ENCODE measurements at places on chromosomes 5 and 9. TPM values are rescaled to one million over a fixed set of nuclear protein-coding genes. Genes with fewer than 3 reads are reported as not detected.

The TLE4 gene
- polyA plus RNA-seq: 45.7 TPM

The PLPP7 gene
- not detected for polyA plus RNA-seq

The PPP1R26 gene
- polyA plus RNA-seq: 0.54 TPM

The TNFSF15 gene
- polyA plus RNA-seq: not detected

The PCDHGB3 gene
- polyA plus RNA-seq: not detected

The NIM1K gene
- polyA plus RNA-seq: 0.40 TPM

The ERAP2 gene
- 112 TPM for polyA plus RNA-seq

The FAM221B gene
- not detected for polyA plus RNA-seq

GRCh38 chr5:116864838-116865190, 290.2 kb upstream of the SEMA6A start:
- DNase-seq: no peak

GRCh38 chr5:59656351-59657254, 236.9 kb downstream of the PDE4D start:
- no peak for DNase-seq

GRCh38 chr5:61496860-61497259, 164.8 kb downstream of the ZSWIM6 start:
- no peak for DNase-seq

DNA sequence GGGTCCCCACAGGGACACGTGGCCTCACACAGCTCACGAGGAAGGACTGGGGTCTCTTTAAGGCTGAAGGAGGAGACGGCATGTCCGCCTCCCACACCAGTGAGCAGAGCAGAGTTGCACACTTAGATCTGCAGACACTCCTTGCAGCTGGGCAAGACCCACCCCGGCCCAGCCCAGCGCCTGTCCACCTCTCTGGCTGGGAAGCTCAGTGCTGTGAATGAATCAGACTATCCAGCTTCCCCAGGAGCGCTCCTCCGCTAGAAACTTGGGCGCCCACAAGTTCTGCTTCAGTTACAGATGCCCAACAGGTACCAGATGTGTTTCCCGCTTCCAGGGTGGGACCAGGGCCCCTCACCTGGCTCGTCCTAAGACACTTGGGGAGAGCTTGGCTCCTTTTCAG, 78.9 kb downstream of the NSUN2 start:
- DNase-seq: no peak

DNA sequence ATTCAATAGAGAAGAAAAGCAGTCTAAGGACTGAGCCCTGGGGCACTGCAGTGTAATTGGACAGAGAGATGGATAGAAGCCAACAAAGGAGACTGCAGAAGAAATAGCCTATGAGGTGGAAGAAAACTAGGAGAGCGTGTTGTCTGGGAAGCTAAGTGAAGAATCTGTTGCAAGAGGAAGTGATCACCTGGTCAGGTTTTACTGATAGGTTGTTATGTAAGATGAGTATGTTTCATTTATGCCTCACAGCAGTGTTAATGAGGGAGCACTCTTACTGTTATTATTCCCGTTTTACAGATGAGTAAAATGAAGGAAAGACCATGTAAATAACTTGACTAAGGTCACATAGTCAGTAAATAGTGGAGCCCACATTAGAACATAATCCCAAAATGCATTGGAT, 80.0 kb upstream of the GRHPR start:
- DNase-seq: no peak

- no peak for DNase-seq
Observed at GRCh38 chr9:21904776-21905175, 89.4 kb downstream of the CDKN2A start.

- DNase-seq: no peak
Observed at GRCh38 chr5:997001-997474, 11.6 kb upstream of the NKD2 start.

DNA sequence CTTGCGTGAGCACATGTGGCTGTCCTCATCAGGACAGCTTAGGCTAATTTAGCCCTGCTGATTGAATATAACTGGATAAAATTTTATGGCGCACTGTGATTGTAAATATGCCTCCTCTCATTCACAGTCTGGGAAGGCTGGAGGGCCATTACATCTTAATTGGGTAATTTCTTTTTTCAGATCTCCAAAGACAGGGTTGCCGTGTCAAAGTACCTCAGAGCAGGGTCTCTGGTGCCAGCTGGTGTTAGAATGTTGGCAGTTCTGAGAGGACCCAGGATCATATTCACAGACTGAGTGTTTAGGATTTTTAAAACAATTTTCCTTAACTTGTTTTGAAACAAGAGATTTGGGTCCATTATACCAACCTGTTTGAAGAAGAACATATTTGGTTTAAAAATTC, 455.7 kb upstream of the TLE4 start:
- no peak for DNase-seq

- DNase-seq: no peak
Observed at GRCh38 chr5:132176521-132176945, 51.1 kb downstream of the P4HA2 start.

GRCh38 chr5:20033881-20034280, 45.9 kb upstream of the CDH18 start:
- no peak for DNase-seq

DNA sequence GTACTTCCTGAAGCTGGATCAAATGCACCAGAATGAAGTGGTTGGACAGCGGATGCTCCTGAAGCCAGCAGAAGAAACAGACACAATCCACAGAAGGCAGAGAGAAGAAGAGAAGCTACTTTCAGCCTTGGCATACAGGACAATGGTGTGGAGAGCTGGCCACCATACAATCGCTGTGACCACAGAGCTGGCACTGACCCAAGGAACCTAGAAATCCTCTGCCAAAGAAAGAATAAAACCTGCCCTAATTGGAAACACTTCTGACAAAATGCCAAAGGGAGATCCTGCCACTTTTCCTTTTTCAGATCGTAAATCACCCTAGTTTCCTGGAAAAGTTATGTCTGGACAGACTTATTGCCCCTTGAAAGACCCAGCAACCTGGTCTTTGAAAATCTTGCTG, 77.8 kb downstream of the BAAT start:
- no peak for DNase-seq

GRCh38 chr5:10595293-10595671, 31.4 kb downstream of the ANKRD33B start:
- no peak for DNase-seq

GRCh38 chr9:134826336-134827285, 54.0 kb upstream of the FCN2 start:
- no peak for DNase-seq

GRCh38 chr5:127297348-127298035, 6.9 kb downstream of the MEGF10 start:
- no peak for DNase-seq

DNA sequence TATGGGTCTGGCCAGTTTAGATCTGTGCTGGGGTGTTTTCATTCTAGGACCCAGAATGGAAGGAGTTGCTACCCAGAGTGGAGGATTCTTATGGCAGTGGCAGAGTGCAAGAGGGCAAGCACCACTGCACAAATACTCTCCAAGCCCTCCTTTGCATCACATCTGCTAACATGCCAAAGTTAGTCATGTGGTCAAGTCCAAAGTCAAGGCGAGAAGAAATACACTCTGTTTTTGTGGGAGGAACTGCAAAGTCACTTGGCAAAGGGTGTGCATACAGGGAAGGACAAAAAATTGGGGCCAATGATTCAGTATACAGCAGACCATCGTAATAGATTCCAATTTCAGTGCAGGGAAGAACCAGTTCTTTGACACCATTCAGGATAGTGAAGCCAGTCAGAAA, 43.9 kb upstream of the HMGCS1 start:
- DNase-seq: no peak

- no peak for DNase-seq
Observed at GRCh38 chr5:127321465-127321864, 30.9 kb downstream of the MEGF10 start.

DNA sequence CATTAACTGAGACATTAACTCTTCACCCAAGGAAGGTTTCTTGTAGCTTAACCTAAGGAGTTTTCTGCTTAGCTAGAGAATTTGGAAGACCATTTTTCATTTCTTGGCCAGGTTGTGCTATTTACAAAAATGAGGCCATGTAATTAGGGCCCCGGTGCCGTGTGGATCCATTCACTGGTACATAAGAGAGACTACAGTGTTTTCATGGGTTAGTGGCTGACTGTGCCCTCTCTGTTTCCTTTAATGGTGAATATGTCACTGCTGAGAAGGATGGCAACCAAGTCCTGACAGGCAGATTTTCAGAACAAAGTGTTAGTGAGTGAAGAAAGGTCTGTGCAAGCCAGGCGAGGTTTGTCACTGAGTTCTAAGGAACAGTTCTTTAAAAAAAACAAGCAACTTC, 15.4 kb downstream of the MEGF10 start:
- DNase-seq: no peak

DNA sequence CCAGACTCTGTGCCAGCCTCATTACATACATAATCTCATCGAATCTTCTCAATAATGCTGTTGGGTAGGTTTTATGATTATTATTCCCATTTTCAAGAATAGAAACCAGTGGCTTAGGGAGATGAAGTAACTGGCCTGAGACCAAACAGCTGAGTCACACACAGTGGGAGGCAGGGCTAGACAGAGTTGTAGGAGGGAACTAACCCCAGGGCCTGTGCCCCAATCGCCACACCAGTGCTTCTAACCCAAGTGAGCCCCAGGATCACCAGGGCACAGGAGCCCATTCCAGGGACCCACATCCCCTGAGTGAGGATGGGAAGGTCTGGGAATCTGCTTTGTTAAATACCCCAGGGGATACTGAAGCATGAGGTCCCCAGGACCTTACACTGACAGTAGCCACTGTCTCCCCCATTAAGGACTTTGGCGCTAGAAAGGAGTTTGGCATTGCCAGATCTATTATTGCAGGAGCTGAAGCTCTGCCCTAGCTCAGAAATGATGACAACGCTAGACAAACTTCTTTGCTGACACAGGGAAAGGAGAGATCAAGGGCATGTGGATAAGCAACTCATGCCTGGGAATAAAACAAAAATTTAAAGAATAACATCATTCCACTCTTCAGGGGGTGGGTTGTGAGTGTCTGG, 63.8 kb upstream of the PPARGC1B start:
- DNase-seq: no peak

DNA sequence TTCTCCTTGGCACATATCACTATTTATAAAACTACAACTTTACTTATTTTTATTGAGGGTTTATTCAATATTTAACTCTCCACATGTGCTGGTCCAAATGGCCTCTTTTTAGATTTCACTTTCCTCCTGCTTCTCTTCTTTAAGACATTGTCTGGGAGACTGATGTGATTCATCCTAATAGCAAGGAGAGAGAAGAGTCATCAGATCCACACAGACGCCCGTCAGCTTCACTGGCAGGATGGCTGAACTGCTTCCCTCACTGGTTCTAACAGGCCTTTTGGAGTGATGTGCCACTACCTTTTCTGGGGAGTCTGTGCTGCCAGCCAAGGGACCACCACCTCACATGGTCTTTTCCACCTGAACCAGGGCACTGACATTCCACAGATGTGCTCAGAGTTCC, 16.5 kb upstream of the ROR2 start:
- no peak for DNase-seq

- no peak for DNase-seq
Observed at GRCh38 chr5:147743678-147744374, 38.7 kb downstream of the JAKMIP2 start.

- DNase-seq: no peak
Observed at GRCh38 chr5:139193928-139194327, 4.2 kb downstream of the SIL1 start.

GRCh38 chr5:79423296-79423695, 90.6 kb downstream of the HOMER1 start:
- DNase-seq: no peak

DNA sequence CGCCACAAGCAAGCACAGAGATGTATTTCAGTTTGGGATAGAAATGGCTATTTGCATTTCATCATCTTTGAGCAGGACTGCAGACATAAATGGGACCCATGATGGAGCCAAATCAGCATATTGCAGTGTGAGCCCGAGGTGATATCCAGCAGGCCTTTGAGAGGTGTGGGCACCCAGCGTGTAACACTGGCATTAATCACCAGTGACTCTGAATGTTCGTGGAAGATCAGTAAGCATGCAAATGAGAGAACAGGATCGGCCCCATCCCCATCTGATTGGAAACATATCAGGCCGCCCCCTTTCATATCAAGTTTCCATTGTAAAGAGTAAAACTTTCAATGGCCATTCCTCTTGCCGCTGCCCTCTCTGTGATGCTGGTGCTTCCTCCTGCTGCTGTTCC, 84.0 kb downstream of the GTF3C4 start:
- no peak for DNase-seq

- no peak for DNase-seq
Observed at GRCh38 chr5:35024911-35025510, 22.7 kb downstream of the AGXT2 start.

- DNase-seq: no peak
Observed at GRCh38 chr9:16207161-16207560, 654.3 kb downstream of the CCDC171 start.

Data from CD4-positive, alpha-beta memory T cell (primary cell).